ENCODE measurements at places on chromosomes 3 and 15. TPM values are rescaled to one million over a fixed set of nuclear protein-coding genes. Genes with fewer than 3 reads are reported as not detected.
A peak's percentile ranks its signal among the peaks of the same experiment; 100 is the strongest.

DNA sequence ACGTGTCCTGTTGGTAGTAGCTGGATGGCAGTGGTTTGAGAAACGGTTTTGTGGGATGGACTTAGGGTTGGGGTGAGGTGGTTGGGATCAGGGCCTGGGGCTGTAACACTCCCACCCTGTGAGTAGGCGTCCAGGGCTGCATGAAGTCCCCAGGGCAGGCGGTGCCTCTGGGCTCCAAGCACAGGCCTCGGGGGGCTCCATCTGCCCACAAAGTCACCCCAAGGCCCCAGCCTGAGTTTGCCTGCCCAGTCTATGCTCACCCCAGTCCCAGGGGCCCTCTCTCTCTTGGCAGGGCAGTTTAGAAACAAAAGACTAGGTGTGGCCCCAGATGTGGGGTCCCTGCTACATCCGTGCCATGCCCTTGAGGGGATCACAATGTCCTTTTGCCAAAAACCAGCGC, 86.9 kb upstream of the PRR23E start:
- DNase-seq: no peak

PPARG gene
- total RNA-seq: 14.7 TPM

DNA sequence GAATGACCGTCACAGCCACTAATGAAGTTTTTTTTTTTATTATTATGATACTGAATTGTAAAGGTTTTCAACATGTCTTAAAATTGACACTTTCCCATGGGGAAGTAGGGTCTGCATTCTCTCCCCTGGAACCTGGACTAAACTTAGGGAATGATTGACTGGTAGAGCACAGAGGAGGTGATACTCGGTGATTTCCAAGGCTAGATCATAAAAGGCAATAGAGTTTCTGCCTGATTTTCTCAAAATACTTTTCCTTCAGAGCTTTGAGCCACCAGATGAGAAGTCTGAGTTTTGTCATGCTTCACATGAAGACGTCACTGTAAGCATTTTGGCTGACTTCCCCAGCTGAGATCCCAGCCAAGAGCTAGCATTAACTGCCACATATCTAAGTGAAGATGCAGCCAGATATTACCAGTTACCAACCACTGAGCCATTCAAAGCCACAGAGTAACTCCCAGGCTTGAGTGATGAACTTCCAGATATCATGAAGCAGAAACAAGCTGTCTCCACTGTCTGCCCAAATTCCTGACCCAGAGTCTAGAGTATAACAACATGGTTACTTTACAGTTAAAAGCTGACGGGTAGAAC, 105.8 kb downstream of the LSAMP start:
- no peak for DNase-seq

CACNA2D3 gene
- 0.14 TPM for total RNA-seq

DNA sequence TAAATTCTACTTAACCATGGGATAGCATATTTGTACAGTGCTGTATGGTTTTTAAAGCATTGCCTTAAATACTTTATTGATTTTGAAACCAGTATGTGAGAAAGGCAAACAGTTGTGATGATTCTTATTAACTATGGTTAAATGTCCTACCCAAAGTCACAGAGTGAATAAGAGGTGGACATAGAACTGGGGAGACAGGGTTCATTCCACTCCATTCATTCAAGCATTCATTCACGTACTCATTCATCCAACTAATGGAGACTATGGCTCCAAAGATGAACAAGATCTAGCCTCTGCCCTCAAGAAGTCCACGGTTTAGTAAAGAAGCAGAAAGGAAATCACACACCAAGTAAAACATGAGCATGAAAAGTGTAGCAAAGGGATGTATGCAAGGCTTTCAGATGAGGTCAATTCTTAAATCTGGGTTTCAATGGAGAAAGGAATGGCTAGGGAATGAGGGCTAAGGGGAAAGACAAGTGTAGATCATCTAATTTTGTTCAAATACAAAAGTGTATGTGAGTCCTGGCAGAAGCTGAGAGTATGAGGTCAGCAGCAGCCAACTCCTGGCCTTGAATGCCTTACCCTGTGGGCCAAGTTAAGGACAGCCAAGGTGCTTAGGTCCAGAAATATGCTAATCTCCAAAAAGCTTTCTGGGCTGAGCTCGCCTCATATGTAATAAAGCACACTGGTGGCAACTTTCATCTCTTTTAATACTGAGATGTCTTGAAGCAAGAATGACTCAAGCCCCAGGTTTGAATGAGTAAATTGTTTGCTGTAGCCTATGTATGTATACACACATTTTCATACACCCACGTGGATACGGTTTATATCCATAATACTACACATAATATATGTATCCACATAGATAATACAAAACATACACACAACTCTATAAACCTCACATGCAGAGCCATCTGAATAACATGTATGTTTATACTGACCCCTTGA, 4.3 kb downstream of the TNIK start:
- DNase-seq: no peak

DNA sequence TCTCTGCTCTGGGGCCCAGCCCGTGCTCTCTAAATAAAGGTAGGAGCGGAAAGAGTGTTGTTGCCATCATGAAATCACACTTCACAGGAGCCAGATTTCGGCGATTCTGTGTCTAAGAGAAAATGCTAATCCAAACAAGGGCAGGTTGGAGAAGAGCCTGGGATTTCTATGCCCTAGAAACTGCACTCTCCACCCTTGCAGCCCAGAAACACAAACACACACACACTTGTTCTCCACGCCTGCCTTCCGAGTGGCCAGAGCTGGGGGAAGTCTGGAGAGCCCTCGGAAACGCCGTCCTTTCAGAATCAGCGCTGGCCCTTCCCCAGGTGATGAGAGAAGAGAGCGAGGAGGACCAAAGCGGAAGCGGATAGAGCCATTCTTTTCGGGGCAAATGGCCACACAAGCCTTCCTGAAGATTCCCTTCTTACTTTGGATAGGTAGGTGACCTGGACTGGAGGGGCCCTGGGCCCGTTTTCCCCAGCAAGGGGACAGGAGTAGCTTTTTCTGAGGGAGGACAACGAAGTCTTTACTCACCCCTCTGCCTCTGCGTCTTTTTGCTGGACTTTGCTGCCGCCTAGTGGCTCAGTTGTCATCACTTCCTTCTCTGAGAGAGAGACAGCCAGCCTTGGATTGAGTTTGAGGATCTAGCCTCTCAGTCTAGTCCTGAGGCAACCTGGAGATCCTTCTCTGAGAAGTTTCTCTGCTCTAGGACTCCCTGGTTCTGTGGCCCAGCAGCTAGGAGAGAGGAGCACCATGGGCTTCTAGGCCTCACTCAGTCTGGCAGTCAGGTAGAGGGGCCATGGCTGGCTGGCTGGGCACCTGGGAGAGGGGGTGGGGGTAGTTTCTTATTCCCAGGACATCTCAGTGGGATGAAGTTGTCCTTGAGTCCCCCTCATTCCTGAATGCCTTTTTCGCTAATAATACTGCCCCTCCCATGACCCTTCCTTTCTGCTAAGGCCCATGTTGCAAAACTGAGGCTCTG, 37.7 kb downstream of the SENP8 start:
- DNase-seq: peak; percentile 45
